Mesothelial cell of epicardium (in vitro differentiated cells): ENCODE measurements at places on chromosomes 4 and X.

DNA sequence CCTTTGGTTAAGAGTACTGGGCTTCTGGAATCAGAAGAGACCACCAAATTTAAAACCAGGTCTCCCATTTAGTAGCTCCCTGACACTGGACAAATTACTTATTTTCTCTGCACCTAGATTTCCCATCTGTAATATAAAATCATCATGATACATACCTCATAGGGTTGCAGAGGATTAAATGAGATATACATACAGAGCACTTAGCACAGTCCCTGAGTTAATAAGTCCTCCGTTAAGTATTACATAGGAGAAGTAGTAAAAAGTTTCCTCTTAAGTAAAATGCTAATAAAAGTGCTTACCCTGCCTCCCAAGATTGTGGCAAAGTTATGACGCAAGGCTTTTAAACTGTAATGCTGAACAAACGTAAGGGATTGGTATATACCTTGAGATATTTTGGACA lies 539 bp upstream of the CHIC1 start:
- DNase-seq, result no peak

- no peak for DNase-seq
Measured at GRCh38 chr4:14138106-14138505, 510.6 kb upstream of the BOD1L1 start.

- no peak for DNase-seq
Measured at GRCh38 chr4:115834441-115834840, 721.0 kb upstream of the NDST4 start.

DNA sequence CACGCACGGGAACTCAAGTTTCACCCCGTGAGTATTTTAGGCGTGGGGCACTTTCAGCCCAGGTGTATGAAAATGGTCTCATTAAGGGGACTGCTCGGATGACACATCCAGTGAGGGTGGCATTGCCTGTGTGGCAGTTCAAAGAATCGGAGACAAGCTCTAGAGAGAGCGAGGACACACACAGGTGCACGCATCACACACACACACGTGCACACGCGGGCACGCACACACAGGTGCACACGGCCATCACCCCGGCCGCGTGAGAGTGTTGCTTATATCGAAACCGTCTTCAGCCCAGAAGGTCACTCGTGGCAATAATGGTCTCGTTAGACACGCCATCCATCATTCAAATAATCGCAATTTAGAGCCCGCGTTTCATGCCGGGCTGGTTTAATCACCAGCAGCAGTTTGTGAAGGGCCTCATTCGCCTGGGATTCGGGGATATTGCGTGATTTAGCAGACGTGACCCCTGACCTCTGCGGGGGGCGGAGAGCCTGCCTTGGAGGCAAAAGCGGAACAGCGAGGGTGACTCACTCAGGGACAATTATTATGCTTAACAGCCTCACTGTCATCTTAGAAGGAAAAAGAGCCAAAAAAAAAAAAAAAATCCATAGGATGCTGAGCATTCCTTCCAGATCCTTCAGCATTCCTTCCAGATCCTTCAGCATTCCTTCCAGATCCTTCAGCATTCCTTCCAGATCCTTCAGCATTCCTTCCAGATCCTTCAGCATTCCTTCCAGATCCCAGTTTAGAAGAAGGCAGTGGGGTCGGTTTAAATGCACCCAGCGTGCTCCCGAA lies 89.4 kb upstream of the PPP2R3B start:
- DNase-seq, result no peak

- DNase-seq, result peak; percentile 28
Measured at GRCh38 chr4:184748251-184748652, 14.4 kb upstream of the CENPU start.

- DNase-seq, result no peak
Measured at GRCh38 chrX:33194876-33195433, 16.4 kb downstream of the DMD start.

DNA sequence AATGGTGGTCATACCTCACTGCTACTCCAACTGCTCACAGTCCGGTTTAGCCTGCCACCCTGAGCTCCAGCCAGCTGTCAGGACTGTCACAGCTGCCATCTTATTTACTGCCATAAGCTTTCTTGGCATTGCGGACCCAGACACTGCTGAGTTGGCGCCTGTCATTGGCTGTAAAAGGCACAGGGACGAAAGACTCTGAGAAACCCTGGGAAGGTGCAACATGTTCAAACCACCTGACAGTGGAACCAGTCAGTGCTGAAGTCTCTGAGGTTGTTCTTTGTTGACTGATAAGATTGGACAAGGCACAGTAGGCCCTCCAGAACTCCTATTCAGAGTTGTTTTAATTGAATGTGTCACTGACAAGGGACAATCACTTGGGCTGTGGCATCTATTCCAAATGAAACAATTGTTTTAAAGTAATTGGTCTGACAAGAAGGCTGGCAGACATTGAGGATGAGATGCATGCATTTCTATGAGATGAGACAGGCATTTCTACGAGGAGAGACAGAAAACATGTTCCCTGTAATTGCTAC lies 927.8 kb downstream of the STPG2 start:
- no peak for DNase-seq

- no peak for DNase-seq
Measured at GRCh38 chrX:155643240-155643639, 30.5 kb upstream of the TMLHE start.
